ENCODE measurements at places on chromosomes 4 and X. TPM values are rescaled to one million over a fixed set of nuclear protein-coding genes. Genes with fewer than 3 reads are reported as not detected.

- no peak for DNase-seq
Observed at GRCh38 chrX:69320116-69320515, 154.9 kb upstream of the PJA1 start.

DNA sequence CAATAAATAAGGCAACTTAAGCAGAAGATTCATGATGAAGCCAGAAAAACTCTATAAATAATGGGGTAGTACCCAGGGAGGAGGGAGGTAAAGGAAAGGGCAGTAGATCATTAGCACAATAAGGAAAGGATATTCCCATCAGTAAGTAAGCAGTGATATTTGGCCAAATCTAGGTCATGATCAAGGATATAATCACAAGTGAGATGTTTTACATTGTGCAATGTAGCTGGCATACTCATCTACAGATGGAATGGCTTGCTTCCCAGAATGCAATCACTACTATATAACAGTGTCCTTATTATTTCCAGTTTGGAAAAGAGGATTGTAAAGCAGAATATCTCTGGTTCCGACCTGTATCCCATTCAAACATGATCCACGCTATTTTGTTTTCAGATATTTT is 483.4 kb downstream of the RPA4 start:
- DNase-seq, result no peak

- no peak for DNase-seq
Observed at GRCh38 chr4:142781114-142781513, 65.0 kb downstream of the INPP4B start.

- no peak for DNase-seq
Observed at GRCh38 chr4:156472624-156473023, 499.0 kb downstream of the PDGFC start.

GRCh38 chr4:118825799-118826198 is 10.1 kb downstream of the SEC24D start:
- no peak for DNase-seq

GRCh38 chr4:128841402-128841801 is 31.9 kb downstream of the JADE1 start:
- no peak for DNase-seq

GRCh38 chr4:7189475-7190277 is 2.7 kb upstream of the SORCS2 start:
- no peak for DNase-seq

DNA sequence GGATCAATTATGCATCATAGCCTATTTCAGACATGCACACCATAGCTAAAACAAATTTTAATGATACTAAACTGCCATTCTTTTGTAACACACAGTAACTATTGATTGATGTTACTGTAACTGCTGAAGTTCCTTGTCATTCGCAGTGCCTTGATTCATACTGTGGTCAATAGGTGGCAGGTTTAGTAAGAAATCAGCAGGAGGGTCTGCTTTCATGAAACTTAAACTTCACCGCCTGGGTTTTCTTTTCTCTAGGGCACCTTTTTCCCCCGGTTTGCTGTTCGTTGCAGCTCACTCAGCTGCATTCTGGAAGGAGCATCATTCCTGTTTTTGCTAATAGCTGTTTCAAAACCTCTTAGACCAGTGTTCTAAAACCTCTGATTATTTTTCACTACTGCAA is 88.1 kb downstream of the RPA4 start:
- no peak for DNase-seq

DNA sequence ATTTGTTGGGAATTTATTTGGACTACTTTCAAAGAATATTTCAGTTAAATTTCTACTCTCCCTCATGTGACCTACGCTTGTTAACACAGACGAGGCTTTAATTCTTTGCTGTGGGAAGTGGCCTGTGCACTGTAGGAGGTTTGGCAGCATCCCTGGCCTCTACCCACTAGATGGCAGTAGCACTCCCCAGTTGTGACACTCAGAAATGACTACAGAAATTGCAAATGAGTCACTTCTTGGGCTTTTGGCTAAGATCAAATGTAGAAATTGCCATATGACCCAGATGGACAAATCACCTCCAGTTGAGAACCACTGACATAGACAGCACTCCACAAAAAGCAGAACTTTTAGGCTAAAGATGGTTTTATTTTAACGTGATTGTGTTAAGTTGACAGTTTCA is 22.1 kb downstream of the PIR start:
- DNase-seq, result peak; percentile 38

DNA sequence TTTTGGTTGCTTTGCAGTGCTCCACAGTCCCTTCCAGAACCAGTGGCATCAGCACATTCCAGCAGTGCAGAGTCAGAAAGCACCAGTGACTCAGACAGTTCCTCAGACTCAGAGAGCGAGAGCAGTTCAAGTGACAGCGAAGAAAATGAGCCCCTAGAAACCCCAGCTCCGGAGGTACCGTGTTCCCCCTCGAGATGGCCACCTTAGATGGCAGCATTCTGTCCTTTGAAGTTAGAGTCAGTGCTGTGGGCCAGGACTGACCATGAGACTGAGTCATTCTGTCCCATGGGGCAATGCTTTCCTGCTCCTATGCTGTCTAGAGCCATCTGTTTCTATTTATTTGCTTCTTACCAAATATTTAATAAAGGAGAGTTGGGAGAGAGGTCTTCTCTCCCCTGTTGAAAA is 112.3 kb downstream of the KLHL8 start:
- DNase-seq, result no peak

GRCh38 chr4:183326853-183327252 is 4.6 kb upstream of the CLDN24 start:
- no peak for DNase-seq

GRCh38 chr4:113355550-113356371 is 306.3 kb downstream of the ANK2 start:
- DNase-seq, result peak; percentile 40

DNA sequence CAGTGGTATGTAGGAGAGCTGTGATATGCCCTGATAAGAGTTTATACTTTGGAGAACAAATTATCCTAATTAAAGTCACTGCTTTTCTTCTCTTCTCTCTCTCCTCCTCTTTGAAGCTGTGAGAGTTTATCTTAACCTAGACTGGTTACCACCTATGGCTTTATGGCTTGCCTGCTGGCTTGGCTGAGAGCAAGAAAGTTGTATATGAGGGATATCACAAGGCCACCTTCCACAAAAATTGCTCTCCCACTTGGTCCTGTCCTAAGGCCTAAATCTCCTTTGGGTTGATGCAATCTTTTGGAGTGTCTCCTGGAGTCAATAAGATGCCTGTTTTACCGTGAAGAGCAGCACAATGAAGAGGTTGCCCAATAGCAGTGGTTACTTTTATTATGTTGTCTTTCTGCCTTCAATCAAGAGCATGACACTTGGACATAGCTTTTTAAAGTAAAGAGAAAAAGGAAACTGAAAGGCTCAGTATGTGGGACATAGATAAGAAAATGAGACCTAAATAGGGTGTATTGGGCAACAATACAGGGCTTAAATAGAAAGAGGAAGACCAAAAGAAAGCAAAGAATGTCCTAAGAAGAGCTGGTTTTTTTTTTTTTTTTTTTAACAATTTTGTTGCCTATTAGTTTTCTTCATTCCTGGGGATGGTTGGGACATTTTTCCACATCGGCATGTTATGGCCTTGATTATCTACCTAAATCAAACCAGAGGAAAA is 9.2 kb downstream of the GUCY1A1 start:
- DNase-seq, result no peak

DNA sequence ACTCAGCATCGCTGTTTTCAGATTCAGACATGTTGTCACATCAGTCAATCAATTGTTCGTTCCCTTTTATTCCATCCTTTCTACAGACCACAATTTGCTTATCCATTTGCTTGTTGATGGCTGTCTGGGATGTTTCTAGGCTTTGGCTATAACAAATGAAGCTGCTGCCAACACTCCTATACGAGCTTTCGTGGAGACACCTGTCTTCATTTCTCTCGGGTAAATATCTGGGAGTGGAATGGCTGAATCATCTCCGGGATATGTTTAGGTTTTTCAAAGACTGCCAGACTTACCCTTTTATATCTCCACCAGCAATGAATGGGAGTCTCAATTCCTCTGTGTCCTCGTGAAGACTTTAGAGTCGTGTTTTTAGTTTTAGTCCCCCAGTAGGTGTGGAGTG is 118.9 kb downstream of the SORCS2 start:
- DNase-seq, result no peak

DNA sequence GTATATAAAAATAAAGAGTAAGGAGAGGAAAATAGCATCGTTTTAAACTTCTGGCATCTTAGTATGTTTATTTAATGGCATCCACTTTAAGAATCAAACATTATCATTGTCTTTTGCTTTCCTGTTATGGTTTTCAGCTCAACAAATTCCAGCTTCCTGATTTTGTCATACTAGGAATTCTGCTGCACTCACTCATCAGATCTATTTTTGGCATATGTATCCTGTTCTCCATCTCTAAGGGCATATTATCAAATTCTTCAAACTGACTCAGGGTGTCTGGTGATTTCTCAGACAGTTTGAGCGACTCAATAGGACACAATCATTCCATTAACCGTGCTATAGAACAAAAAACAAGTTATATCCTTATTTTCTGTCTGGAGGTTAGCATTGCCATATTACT is 248.5 kb upstream of the DIAPH2 start:
- no peak for DNase-seq

GRCh38 chr4:34200535-34200934 is 2043.8 kb downstream of the ARAP2 start:
- DNase-seq, result no peak

DNA sequence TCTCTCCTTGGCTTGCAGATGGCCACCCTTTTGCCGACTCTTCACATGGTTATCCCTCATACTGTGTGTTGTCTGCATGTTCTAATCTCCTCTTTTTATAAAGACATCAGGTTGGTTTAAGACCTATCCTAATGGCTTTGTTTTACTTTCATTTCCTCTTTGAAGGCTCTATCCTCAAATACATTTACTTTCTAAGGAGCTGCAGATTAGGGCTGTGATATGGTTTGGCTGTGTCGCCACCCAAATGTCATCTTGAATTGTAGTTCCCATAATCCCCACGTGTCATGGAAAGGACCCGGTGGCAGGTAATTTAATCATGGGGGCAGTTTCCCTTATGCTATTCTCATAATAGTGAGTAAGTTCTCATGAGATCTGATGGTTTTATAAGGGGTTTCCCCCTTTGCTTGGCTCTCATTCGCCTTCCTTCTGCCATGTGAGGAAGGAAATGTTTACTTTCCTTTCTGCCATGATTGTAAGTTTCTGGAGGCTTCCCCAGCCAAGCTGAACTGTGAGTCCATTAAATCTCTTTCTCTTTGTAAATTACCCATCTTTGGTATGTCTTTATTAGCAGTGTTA is 204.5 kb downstream of the RELL1 start:
- DNase-seq, result no peak

- no peak for DNase-seq
Observed at GRCh38 chr4:170729897-170730296, 640.1 kb upstream of the AADAT start.

DNA sequence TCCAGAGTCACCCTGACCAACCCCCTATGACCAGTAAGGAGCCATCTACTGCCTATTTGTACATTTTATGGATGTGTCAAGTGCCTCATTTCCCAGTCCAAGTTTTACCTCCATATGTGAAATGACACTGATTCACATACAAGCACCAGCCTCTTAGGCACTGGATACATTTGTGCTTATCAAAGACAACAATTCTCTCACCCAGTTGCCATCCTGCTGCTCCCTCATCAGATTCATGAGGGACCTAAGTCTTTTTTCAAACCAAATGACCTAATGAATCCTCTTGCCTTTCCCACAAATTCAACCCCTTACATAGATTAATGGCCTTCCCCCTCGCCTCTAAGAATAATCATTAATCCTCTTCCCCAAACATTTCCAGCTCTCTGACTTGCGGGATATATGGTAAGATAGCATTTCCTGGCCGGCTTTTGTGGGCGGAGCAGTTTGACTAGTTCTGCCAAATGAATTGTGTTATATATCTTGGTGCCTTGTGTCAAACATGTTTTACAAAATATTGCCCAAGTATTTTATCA is 233.9 kb downstream of the ARAP2 start:
- no peak for DNase-seq

- DNase-seq, result no peak
Observed at GRCh38 chr4:109703664-109704361, 568 bp upstream of the CASP6 start.

- peak; percentile 57 for DNase-seq
Observed at GRCh38 chr4:113979148-113979904, at the start of gene ARSJ. Gene ARSJ, minus strand, starts transcription at chr4:113979647. Its CDS starts 813 bp downstream, at chr4:113978834.

DNA sequence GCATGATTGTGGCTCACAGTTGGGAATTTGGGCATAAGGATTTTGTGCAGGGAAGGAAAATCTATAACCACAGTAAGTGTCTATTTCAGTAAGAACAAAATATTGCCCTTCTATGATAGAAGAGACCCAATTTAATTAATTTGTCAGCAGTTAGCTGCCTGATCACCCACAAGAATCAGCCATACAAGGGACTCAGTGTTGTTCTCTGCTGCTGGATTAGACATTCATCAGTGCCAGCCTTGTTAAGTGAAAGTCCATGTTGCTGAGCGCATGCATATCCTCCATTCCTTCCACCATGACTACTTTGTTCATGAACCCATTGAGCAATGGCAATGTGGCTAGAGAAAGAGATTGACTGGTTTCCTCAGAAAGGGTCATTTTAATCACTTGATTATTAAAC is 125.3 kb upstream of the PDHA2 start:
- DNase-seq, result no peak

GRCh38 chr4:28973587-28974350 is 1746.4 kb upstream of the PCDH7 start:
- no peak for DNase-seq

- DNase-seq, result no peak
Observed at GRCh38 chrX:72023071-72023470, 108.6 kb downstream of the RTL5 start.

DNA sequence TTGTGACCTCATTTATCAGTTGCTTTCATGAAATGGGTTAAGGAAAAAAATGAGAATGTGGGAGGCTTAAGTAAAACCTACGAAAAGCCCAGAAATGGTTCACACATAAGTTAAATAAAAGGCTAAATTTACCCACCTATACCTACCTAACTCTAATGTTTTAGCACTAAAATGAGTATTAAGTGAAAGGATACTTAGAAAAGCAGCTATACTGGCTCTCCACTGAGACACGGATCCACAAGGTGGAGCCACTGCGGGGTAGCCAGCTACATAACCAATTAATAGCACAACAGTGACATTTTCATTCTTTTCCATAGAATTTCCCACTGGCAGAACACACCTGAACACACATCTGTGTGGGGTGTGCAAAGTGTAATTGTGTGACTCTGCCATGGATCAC is 101.9 kb downstream of the MAML3 start:
- peak; percentile 48 for DNase-seq

- no peak for DNase-seq
Observed at GRCh38 chrX:138946926-138947325, 235.4 kb upstream of the FGF13 start.

CPLX1 gene
- total RNA-seq, result 2.0 TPM

CRMP1 gene
- 1.1 TPM for total RNA-seq

ADH1C gene
- total RNA-seq, result 1.9 TPM

DCK gene
- total RNA-seq, result 6.0 TPM

SATL1 gene
- total RNA-seq, result not detected

HTR2C gene
- not detected for total RNA-seq

PSAPL1 gene
- not detected for total RNA-seq

XAGE5 gene
- not detected for total RNA-seq

Measured in heart right ventricle (tissue), 16 donors.